ENCODE measurements at places on chromosomes 7 and 10.

DNA sequence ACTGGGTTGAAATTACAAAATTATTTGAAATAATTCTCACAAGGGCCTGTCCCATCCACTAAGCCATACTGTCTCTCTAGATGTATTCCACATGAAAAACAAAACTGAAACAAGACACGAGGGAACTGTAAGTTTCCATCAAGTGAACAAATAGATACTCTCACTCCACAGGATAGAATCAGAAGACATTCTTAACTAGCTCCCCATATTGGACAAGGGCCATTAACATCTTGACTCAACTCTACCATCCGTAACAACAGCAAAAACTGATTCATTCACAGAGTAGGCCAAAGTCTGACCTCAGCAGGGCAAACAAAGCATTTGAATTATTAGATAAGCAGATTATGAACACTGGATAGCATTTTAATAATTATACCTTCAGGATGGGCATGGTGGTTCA is 29.1 kb downstream of the UBE2H start:
- peak; percentile 93 for DNase-seq

- no peak for DNase-seq
These were observed 72.9 kb downstream of the SP8 start for GRCh38 chr7:20713792-20714191.

GRCh38 chr10:59362959-59363381 is 621 bp upstream of the FAM13C start:
- DNase-seq = peak; percentile 66

DNA sequence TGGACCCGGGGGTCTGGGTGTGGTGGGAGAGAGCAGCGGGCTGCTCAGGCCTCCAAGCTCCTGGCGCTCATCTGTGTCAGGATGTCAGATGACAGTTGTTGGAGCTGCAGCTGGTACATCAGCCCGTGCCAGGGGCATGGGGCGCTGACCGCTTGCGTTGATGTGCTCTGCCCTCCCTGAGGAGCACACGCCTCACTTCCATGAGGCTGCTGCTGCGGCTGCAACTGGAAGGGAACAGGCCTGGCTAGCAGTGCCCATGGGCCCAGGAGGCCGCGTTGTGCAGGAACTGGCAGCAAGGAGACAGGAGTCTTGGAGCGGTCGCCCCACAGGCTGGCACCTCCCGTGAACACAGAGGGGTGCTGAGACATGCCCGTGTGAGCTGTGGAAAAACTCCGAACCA is 361.3 kb upstream of the MKI67 start:
- DNase-seq = no peak

All from amniotic epithelial cell (primary cell).